Activated T-cell treated with anti-CD3 and anti-CD28 coated beads for 4 hours (primary cell): ENCODE measurements at places on chromosomes 12 and 14.

DNA sequence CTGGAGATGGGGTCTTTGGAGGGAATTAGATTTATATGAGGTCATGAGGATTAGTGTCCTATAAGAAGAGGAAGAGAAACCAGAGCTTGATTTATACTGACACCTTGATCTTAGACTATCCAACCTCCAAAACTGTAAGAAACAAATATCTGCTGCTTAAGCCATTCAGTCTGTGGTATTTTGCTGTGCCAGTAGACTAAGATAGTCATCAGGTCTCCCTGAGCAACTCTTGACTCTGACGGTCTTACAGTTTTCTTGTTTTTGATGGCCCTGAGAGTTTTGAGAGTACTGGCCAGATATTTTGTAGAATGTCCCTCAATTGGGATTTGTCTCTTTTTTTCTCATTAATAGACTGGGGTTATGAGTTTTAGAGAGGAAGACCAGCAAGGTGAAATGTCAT is 51.7 kb downstream of the TSHR start:
- DNase-seq = no peak

DNA sequence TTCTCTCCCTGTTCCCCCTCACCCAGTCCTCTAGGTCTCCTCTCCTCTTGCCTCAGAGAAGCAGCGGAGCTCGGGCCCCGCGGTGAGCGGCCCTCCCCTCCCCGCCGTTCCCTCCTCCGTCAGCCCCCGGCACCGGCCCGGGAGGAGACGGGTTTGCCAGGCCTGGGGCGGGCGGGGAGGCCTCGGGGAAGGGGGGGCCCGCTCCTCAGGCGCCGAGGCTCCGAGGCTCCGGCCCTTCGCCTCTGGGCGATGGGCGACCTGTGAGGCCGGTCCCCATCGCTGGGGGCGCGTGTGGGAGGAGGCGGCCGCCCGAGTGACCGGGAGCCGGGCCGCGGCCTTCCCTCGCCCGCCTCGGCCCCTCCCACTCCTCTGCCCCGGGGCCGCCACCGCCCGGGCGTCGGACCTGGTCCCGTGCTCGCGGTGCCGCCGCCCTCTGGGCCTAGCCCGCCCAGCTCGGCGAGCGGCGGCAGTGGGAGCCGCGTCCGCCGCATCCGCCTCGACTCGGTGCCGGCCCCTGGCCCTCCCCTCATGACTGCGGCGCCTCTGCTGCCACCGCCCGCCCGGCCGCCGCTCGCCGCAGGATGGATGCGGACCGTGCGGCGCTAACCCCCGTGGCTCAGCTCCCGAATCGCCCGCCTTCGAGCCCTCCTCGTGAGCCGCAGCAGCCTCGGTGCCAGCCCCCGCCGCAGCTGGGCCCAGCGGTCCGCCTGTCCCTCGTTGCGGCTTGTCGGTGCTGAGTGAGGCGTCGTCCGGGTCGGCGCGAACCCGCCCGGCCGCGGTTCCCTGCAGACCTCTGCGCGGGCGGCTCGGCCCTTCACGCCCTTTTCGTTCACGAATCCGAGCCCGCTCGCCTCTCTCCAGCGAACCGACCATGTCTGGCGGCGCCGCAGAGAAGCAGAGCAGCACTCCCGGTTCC is 574 bp downstream of the WNK1 start:
- no peak for DNase-seq

DNA sequence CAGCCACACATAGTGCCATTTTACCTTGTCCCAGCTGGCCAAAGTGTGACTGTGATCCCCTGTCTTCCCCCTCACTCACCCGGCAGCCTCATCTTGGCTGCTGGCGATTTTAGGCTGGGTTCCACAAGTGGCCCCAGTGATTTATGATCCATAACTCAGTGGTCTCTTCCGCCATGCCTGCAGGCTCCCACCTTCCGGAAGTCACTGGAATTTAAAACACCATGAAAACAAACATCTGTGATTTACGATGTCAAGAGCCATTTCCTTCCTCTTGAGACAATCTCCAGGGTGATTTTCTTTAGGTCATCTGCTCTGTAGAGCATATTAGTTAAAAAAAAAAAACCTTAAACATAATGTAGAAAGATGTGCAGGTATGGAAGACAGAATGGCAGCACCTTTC is 282.3 kb downstream of the CACNA1C start:
- no peak for DNase-seq

GRCh38 chr14:39023939-39024871 is 78.8 kb downstream of the SEC23A start:
- DNase-seq = no peak

- DNase-seq = no peak
Observed at GRCh38 chr12:91261820-91262676, 79.4 kb upstream of the DCN start.

DNA sequence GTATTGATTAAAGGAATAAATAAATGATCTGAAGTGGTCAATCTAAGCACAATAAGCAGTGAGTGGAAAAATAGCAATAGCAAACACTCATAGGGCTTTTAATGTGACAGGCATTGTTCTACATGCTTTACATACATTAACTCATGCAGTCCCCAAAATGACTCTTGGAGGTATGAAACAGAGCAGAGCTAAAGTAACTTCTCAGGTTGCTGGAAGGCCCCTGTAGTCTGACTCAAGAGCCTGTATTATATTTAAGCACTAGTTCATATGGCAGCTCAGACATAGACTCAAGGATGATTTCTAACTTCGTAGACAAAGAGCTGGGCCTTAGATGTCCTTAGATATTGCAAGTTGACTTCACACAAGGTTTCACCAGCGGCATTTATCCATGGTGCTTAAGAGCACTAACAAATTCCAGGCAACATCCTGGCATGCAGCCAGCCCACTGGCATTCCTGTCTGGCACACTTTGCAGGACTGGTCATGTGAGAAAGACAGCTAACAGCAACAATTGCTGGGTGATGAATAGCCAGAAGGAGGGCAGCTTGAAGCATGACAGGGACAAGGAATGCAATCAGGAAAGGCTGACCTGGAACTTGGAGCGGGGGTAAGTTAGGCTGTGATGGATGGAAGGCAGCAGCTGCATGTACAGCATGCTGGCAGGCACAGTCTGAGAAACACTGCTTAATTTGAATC is 22.9 kb upstream of the KTN1 start:
- no peak for DNase-seq

GRCh38 chr12:67290378-67290777 is 21.2 kb downstream of the CAND1 start:
- DNase-seq = no peak

- DNase-seq = no peak
Observed at GRCh38 chr14:54475187-54475899, 13.4 kb downstream of the GMFB start.

DNA sequence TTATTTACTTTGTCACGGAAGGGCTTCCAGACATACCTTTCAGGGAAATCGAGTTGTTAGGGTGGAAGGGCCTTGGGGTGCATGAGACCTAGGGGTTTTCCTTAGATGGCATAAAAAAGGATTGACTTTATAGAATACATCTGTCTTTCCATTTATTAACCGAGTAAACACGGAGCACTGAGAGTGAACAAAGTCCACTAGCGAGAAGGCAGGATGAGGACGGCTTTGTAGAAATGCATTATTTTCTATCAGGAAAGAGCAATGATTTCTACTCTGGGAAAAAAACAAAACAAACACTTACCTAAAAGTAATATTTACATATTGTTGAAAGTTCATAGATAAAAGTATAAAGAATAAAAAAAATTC is 91.8 kb downstream of the RCOR1 start:
- no peak for DNase-seq

- DNase-seq = no peak
Observed at GRCh38 chr12:45833401-45833800, 103.9 kb downstream of the ARID2 start.

- DNase-seq = no peak
Observed at GRCh38 chr12:4045786-4046494, 172.7 kb upstream of the PARP11 start.

- no peak for DNase-seq
Observed at GRCh38 chr12:19894050-19894449, 454.8 kb downstream of the AEBP2 start.

- no peak for DNase-seq
Observed at GRCh38 chr12:45585522-45586230, 143.8 kb upstream of the ARID2 start.

DNA sequence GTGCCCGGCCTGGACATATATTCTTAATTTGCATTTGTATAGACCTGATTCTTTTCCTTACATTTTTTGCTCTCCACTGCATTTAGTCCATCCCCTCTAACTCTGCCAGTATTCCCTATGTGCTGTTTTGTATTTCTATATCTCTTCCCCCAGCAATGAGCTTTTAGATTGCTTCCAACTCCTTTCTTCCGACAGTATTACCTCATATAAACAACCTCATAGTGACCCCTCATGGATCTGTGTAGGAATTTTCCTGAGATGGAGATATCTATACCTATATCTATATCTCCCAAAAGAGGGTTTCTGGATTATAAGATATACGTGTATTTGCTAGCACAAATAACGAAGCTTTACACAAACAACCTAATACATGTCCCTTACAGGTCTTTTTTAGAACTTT is 161.9 kb downstream of the CRADD start:
- DNase-seq = no peak

DNA sequence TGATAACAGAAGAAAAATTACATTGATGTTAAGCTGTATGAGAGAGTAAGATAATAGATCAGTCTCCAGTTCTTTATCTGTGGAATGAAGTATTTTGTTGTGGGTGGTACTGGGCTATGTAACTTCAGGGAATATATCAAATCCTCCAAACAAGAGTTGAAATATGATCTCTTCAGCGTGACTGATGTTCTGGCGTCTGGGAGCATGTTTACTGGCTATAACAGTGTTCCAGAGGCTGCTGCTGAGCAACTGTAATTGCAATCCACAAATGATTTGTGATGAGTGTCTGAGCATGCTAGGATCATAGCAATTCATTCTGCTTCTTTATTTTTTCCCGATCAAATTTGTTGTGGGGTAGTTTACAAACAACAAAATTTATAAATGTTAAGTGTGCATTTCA is 18.6 kb upstream of the CCDC198 start:
- DNase-seq = no peak

DNA sequence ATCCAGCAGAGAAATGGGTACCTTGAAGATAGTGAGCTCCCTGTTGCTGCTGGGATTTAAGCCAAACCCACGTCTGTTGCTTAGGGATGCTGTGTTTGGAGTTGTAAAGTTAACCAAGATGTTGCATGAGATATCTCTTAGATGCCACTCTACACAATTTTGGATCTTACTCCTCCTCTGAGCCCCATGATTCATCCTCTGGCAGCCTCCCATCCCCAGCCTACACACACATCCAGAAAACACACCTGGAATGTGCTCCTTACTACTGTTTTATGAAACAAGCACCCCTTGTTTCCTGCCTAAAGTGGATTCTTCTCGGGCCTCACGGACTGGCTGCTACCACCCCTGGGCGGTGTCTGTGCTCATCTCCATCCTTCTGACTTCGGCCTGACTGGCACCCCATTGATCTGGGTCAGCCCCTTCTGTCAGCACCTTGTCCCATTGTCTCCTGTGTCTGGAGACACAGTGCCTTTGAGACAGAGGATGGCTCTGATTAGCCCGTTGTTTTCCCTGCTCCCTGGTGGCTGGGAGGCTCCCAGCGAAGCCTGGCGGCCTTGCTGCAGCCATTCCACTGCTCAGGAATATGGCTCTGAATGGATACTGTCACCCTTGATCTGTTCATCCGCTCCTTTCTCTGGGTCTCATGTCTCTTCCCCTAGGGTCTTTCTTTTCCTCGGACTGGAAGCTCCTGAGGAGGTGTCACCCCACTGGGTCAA is 24.3 kb downstream of the TSPAN9 start:
- DNase-seq = no peak

- DNase-seq = no peak
Observed at GRCh38 chr12:20183563-20183962, 184.8 kb upstream of the PDE3A start.

DNA sequence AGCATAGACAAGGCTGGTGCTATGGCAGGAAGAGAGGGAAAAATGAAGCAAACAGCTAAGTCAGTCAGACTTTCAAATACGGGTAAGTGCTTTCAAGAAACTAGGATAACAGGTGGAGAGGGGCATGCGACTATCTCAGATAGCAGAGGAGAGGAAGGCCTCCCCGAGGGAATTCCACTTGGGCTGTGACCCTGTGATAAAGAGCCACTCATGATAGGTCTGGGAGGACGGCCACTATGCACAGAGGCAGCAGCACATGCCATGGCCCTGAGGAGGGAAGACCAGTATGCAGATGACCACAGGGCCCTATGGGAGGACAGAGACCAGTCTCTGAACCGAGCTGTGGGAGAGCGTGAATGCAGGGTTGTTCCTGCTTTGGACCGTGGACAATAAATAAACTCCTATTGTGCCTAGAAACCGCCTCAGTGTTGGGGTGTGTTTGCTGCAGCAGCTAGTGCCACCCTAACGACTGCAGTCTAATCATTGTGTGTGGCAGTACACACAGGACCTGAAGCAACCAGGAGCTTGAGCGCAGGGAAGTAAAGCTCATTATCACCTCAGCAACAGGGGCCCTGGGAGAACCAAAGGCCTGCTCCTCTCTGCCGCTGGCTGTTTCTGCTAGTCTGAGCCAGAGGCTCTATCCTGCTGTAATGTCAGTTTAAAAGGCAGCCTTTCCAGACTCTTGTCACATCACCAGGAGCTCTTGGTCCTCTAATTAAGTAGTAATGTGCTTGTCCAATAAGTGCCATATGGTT is 119.1 kb downstream of the CACNA1C start:
- no peak for DNase-seq

DNA sequence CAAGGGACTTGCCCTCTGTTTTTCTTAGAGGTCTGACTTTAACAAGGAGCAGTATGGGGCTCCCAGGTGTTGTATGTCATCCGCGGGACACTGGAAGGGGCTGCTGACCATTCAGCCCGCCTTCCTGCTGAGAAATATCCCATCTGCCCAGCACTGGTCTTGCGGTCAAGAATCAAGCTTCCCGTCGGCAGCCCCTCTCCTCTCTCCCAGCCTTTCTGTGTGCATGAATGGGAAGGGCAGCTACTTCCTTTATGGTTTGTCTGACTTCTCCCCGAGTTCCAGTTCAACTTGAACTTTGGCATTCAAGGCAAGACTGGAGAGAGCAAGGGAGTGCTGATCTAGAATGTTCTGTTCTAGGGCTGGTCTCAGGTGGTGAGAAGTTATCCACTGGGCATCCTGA is 51.5 kb downstream of the PSMA6 start:
- DNase-seq = no peak

DNA sequence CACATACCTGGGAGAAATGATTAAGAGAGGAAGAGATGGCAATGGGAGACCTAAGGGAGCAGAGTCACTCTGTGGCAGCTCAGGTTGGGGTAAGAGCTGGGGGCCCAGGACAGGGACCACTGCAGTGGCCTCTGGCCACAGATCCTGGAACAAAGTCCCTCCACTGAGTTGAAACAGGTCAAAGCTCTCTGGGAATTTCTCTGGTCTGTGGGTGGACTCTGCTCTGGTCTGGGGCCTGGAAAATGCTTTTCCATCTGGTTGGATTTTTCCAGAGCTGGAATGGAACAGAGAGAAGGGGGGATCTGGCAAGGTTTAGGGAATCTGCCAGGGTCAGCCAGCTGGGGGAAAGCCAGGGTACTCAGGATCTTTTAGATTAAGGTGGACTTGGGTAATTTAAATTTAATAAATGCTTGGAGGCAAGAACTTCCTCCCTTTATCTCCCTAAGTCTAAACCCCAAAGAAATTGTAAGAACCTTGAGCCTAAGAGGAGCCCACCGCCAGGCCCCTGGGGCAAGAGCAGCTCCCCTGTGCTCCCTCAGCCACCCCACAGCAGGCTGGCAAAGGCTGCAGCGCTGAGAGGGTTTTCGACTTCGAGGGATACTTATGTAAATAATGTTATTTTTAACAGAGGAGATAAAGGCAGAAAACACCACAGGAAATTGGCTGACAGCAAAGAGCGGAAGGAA is 3.7 kb downstream of the HOXC10 start:
- no peak for DNase-seq

GRCh38 chr12:120479458-120479857 is 9.9 kb upstream of the SRSF9 start:
- no peak for DNase-seq

- no peak for DNase-seq
Observed at GRCh38 chr12:110796952-110797351, 49.8 kb upstream of the CCDC63 start.
